CD8-positive, alpha-beta memory T cell (primary cell): ENCODE measurements at places on chromosomes 2 and 18. TPM values are rescaled to one million over a fixed set of nuclear protein-coding genes. Genes with fewer than 3 reads are reported as not detected.

DNA sequence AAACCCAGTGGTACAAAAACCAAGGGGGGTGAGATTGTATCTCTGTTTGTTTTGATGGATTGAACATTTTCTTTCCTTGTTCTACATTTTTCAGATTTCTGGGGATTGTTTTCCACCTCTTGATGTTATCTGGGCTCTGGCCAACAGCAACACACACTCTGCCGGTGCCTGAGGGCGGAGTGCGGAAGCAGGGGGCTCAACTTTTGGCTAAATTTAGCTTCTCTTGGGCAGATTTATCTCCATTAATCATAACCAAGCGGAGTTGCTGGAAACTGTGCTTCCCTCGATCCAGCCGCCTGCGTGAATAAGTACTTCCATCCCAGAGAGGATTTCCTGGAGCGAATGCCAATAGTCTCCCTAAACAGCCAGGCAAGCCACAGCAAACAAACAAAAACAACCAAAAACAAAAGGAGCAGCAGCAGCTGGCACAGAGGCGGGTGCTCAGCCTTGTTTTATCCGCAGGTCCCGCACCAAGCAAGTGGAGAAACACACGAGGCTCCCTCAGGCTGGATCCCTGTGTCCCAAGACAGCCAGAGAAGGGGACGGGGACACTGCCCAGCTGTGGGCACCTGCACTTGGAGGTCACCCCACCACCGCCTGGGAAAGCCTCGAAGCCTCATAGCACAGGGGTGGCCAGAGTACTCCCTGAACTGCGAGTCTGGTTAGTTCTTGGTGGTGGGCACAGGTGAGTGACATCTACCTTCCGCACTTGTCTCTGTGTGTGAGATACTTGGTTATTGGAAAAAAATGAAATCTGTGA, 143.4 kb downstream of the NDUFA10 start:
- DNase-seq: no peak

- no peak for DNase-seq
Observed at GRCh38 chr2:222594679-222595078, 61.2 kb downstream of the FARSB start.

- DNase-seq: no peak
Observed at GRCh38 chr2:76008001-76008702, 297.4 kb upstream of the GCFC2 start.

GRCh38 chr2:126895336-126895735, 3.4 kb upstream of the TEX51 start:
- no peak for DNase-seq

- no peak for DNase-seq
Observed at GRCh38 chr18:64270121-64270520, 121.2 kb upstream of the LINC00305 start.

DNA sequence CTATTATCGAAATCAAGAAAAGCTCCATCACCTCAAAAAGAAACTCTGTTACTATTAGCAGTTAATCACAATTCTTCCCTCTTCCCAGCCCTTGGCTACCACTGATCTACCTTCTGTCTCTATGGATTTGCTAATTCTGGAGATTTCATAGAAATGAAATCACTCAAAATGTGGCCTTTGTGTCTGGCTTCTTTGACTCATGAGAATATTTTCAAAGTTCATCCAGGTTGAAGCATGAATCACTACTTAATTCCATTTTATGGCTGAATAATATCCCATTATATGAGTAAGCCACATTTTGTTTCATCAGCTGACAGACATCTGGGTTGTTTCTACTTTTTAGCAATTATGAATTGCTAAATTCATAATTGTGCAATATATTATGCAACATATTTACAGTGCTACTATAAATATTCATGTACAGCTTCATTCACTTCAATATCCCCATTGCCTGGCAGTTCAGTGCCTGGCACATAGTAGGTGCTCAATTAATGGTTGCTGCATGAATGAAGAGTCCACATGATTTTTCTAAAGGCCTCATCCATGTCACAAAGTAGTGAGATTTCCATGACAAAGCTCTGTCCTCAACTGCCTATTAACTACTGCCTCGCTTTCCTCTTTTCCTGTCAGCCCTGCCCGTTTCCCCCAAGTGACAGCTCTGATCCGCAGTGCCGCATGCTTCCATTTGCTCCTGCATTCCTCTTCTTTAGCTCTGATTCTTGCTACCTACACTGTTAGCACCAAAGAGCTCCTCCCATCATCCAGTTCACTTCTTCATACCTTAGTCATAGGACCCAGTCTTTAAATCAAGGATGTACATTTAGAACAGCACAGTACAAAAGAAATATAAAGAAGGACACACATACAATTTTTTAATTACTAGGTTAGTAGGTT, 32.8 kb downstream of the CCDC93 start:
- no peak for DNase-seq

- no peak for DNase-seq
Observed at GRCh38 chr2:18611184-18611583, 21.8 kb upstream of the NT5C1B start.

NT5C1B gene
- not detected for total RNA-seq

FBLN7 gene
- total RNA-seq: 2.1 TPM

NPHP1 gene
- 1.9 TPM for total RNA-seq
